Effector CD8-positive, alpha-beta T cell (primary cell): ENCODE measurements at places on chromosomes 16 and 17.
A peak's percentile ranks its signal among the peaks of the same experiment; 100 is the strongest.

DNA sequence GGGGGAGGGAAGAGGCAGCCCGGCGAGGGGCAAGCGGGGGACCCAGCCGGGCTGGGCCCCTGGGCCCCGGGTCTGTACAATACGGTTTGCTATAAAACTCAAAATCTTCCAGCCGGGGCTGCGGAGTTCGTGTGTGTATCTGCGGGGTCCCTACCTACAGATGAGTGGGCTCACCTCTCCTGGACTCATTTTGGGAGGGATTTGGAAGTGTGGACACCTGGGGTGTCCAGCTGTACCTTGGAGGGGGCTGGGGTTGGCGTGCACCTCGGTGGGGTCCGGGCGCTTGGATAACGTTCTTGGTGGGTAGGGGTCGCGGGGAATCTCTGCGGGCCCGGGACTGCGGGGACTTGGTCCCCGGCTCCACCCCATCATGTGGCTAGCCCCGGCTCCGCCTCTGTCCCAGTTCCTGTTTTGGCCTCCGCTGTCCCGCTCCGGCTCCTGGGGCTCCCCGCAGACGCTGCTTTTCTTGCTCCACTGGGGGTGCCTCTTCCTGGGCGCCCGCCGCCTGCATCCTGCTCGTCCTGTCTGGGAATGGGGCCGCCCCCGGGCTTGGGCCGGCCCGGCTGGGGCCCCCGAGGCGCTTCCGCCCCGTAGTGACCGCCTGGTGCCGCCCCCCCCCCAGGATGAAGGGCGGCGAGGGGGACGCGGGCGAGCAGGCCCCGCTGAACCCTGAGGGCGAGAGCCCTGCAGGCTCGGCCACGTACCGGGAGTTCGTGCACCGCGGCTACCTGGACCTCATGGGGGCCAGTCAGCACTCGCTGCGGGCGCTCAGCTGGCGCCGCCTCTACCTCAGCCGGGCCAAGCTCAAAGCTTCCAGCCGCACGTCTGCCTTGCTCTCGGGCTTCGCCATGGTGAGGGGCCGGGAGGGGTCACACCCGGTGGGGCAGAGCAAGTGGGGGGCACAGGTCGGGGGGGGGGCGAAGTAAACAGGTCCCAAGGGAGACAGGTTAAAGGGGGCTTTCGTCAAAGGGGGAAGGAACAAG, at the start of gene ORAI3:
ORAI3 (plus strand) TSS at position 402 of the 983 bp plus-strand sequence; CDS start at position 624, 222 bp downstream.
- no peak for DNase-seq

- DNase-seq: no peak
Observed at GRCh38 chr16:81755915-81756614, 23.0 kb upstream of the PLCG2 start.

GRCh38 chr16:66746682-66747081, 4.7 kb downstream of the DYNC1LI2 start:
- DNase-seq: no peak

- DNase-seq: no peak
Observed at GRCh38 chr17:58289869-58290268, 9.1 kb upstream of the MPO start.

GRCh38 chr16:86572606-86573005, 5.7 kb upstream of the FOXL1 start:
- no peak for DNase-seq

DNA sequence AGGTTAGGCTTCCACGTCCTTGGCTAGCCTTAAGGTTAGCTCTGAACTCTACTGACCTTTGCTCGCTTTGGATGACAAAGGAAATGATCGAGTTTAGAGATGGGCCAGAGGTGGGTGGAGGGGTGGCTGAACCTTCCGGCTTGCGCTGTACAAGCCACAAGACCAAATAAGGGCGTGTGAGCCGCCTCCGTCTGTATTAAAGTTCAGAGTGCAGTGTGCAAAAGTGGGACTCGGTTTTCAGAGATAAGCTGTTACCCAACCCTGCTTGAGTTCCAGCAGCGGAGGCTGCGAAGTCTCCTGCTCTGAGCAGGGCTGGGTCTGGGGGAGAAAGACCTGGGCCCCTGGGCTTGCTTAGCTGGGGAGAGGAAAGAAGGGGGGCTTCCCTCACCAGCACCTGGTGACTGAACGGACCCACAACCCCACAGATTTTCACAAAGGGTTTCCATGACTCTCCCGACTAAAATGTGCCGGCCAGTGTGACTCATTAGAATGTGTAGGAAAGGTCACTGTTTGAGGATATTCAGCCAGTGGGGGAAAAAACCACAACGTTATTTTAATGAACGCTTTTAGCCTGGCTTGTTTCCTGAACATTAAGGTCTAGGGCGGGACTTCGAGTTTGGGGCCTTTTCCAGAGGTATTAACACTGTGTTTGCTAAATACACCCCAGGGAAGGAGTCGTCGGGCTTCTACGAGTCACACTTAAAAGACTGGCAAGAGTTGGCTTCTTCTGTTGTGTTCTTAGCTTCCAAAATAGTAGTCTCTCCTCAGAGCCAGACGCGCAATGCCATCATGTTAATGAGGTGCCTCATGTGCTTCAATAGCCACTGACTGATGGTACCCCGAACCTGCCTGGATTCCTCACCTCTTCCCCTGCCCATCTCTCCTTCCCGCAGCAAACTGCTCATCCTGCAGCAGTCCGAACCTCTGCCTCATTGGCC, 67.0 kb downstream of the CENPV start:
- peak; percentile 53 for DNase-seq

GRCh38 chr16:11296706-11297491, 15.8 kb upstream of the PRM1 start:
- no peak for DNase-seq

DNA sequence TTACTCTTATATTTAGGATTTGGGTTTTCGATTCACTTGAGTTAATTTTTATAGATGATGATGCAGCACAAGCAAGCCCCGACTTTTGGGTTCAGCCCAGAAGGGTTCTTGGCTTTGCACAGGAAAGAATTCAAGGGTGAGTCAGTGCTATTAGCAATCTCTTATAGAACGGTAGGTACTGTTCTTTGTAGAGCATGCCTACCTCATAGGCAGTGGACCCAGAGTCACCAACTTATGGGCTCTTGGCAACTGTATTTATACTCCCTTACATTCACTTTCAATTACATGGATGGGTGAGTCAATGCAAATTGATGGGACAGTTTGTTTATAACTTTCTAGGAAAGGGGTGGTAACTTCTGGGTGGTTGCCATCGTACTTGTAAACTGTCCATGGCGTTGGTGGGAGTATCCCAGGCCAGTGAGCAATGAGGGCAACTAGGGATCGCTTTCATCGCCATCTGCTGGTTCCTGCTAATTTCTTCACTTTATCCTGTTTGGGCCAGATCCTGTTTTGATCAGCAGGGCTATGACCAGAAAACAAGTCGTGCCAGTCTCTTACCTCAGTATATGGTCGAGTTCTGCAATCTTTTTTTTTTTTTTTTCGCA, 362.6 kb downstream of the CNTNAP4 start:
- DNase-seq: no peak

- no peak for DNase-seq
Observed at GRCh38 chr16:8708536-8708935, 34.1 kb downstream of the ABAT start.

DNA sequence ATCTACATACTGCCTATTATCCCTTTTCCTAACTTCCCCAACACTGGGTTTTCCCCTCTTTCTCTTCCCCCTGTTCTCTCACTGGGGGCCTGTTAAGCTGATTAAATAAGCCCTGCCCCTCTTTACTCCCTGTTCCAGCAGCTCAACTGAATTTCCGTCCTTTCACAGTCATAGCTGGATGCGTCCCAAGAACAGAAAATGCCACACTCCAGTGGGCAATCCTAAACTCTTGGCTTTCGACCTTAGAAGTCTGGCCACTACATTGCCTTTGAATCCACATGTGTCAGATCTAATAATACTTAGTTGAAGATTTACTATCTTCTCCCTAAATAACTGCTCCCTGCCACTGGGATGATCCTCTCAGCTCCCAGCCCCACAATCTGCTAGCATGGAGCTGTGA, 34.5 kb downstream of the KCNJ16 start:
- DNase-seq: no peak

- no peak for DNase-seq
Observed at GRCh38 chr17:57461082-57461481, 204.8 kb downstream of the MSI2 start.

- DNase-seq: no peak
Observed at GRCh38 chr16:18800293-18800692, 1.1 kb downstream of the ARL6IP1 start.

- DNase-seq: no peak
Observed at GRCh38 chr17:58829172-58829637, 73.6 kb downstream of the PPM1E start.

DNA sequence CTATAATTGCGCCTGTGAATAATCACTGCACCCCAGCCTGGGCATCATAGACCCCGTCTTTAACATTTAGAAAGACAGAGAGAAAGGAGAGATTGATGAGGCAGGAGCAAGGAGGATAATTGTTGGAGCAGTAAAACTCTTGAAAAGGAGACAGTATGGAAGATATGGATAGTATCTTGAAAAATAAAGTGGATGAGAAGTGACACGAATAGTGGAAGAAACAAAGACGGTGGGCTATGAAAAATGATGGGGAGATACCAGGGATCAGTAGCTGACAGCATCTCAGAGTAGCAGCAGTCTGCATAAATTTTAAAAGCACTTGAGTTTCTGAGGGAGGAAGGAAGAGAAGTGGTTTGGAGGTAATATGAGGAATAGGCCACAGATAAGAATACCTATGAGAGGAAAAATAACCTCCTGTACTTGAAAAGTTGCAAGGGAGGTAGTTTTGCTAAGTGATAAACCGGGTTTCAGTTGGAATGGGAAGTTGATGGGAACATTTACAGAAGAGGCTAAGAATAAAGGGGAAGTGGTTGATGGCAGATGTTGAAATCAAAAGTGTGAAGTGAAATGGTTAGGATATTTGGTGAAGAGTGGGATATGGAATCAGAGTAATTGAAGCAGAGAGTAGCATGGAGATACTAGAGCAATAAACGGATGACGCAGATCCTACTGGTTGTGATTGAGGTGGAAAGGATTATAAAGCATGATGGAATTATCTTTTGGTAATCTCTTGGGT, 1.8 kb upstream of the PPM1D start:
- DNase-seq: no peak

DNA sequence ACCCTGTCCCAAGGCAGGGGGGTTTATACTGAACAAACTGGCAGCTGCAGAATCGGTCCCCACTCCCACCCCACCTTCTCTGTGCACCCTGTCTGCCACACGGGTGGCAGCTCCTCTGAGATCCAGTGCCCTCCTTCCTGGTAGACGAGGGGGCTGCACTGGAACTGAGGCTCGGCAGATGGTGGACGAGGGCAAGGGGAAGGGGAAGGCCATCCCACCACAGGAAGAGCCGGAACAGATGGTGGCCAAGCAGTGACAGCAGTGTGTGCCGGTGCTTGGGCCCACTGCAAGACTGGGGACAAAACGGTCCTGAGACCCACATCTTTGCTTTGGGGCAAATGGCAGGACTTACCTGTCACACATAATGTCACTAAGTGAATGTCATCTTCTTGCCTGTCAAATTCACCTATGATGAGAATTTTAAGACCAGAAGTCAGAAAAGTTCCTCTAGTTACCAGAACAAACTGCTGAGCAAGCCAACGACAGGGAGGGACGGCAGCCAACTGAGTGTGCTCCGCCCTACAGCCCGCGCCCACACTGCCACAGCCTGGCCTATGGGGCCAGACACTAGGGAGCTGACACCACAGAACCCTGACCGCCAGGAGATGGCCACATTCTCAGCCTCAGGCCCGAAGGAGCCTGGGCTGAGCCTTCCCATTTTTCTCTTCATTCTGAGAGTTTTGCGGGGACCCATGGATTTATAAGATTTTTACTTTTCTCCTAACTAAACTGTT, 14.4 kb downstream of the NTAN1 start:
- no peak for DNase-seq

- DNase-seq: no peak
Observed at GRCh38 chr17:31583772-31584356, 192.4 kb downstream of the RAB11FIP4 start.

DNA sequence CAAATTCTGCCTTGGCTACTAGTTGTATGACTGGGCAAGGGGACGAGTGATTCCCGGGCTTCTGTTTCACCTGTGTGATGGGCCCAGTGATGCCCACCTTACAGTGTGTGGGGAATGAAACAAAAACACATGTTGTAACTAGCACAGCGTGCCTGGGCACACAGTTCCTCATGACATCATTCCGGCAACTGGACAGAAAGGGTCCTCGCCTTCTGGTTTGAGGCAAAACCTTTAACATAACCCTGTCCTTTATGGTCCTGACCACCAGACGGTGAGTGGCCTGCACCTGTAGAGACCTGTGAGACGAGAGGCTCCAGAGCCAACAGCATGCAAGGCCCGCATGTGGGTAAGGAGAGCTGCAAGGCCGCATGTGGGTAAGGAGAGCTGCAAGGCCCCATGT, 7.7 kb upstream of the SLC38A8 start:
- DNase-seq: no peak

GRCh38 chr16:58110571-58111301, 18.4 kb downstream of the CFAP20 start:
- DNase-seq: no peak

- DNase-seq: no peak
Observed at GRCh38 chr17:16478649-16479048, 13.3 kb downstream of the LRRC75A start.

DNA sequence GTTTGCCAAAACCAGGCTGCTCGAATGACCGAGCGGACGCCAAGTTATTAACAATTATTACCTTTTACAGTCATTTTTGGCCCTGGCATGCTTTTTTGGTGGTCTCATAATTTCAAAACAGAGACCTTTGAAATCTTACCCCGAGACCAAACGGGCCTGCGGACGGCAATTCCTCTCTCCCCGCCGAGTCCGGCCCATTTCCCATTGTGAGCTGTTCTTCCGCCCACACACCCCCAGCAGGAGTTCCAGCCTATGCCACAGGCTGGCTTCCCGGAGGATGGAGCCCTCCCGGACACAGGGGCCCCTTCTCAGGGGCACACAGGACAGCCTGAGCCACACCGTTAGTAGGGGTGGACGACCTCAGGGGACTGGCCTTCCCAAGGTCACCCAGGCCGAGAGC, 130.7 kb downstream of the C16orf95 start:
- no peak for DNase-seq

DNA sequence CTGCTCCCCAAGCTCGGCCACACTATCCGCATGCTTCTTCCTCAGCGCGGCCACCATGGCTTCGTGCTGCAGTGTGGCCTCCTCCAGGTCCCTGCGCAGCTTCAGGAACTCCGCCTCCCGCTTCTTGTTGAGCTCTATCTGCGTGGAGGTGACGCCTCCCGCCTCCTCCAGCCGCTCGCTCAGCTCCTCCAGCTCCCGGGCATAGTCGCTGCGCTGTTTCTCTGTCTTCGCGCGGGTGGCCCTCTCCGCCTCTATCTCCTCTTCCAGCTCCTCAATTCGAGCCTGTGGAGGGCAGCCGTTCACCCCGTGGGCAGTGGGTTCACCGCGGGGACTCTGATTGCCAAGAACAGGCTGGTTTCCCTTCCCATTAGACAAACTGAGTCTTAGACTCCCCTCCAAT, 19.0 kb downstream of the MYH3 start:
- no peak for DNase-seq

- DNase-seq: no peak
Observed at GRCh38 chr16:1145383-1146100, 7.4 kb upstream of the CACNA1H start.

- DNase-seq: no peak
Observed at GRCh38 chr16:28865722-28866453, 2.2 kb downstream of the SH2B1 start.
